ENCODE measurements at places on chromosomes 2 and 18. TPM values are rescaled to one million over a fixed set of nuclear protein-coding genes. Genes with fewer than 3 reads are reported as not detected.
A peak's percentile ranks its signal among the peaks of the same experiment; 100 is the strongest.

The GALNT5 gene
- 11.7 TPM for total RNA-seq

DNA sequence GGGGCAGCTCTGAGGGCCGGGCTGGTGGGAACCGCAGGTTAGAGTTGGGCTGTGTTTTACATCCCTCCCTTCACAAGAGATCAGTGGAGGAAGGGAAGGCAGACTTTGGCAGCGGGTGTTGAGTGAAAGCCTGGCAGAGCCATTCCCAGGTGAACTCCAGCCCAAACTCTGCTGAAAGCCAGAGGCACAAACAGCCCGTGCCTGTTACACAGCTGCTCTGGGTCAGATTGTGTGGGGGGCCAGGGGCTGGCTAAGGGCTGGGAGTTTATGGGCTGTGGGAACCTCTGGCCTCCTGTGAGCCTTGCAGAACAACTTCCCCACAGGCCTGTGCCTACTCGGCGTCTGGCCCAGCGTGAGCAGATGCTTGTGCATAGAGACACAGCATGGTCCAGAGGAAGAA is 286.8 kb downstream of the CLIP4 start:
- no peak for DNase-seq

- no peak for DNase-seq
These were observed 86.8 kb upstream of the CBLN2 start for GRCh38 chr18:72630991-72631390.

DNA sequence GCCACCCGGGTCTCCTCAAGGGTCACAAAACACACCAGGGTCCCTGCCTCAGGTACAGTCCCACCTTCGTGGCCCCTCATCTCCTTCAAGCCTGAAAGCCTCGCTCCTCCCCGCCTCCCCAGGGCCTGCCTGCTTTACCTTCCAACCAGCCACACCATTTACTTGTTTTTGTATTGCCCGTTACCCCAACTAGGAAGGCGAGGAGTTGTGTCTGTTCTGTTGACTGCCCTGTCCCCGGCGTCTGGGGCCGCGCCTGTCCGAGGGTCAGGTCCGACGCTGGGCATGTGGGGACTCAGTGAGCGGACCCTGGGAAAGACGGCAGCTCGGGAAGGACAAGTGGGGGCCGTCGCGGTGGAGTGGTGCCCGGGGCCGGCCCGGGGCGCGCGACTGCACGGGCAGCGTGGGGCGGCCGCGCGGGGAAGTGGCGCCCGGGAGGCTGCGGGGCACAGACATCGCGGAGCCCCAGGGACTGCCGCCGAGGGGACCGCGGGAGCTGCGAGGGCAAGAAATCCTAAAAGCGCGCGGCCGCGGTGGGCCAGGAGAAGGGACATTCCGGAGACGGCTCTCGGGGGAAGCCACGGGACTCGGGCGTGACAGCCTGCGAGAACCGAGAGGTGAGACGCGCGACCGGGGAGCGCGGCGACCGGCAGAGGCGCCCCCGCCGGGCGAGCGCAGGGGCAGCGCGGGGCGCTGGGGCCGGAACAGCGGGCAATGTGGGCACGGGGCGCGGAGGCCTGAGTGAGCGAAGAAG is 797 bp upstream of the GRHL1 start:
- DNase-seq, result peak; percentile 22

The GCG gene
- 0.17 TPM for total RNA-seq

DNA sequence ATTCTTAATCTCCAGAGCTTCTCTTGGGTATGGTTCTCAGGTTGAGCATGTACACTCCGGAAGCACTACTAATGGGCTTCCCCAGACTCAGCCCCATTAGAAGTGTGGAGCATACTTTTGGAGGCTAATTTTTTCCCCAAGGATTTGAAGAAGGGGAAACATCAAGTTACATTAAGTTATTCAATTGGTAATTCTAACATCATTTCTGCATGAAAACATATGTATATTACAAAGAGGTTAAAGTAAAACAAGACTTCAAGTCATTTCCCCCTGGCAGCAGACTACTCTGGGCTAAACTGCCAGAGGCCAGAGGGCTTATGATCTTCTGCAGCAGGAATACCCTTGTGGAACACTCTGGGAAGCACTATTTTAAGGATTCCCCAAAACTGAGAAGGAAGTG is 227.7 kb upstream of the STK17B start:
- no peak for DNase-seq

DNA sequence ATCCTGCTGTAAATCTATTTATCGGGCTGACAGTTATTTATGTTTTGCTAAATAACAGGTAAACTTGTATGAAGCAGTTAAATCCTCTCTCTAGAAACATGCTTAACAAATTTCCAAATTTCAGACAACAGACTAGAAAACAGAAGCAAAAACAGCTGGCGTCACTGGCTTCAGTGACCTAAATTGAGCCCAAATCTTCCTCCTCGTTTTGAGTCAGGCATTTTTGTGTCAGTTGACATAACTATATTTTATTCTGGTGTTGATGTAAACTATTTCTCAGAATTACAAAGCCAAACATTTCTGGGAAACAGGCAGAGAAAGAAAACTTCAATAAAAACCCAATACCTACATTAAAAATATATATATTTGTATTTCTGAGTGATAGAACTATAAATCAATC is 21.7 kb downstream of the RBMS1 start:
- DNase-seq, result no peak

The GPR39 gene
- 12.7 TPM for total RNA-seq

DNA sequence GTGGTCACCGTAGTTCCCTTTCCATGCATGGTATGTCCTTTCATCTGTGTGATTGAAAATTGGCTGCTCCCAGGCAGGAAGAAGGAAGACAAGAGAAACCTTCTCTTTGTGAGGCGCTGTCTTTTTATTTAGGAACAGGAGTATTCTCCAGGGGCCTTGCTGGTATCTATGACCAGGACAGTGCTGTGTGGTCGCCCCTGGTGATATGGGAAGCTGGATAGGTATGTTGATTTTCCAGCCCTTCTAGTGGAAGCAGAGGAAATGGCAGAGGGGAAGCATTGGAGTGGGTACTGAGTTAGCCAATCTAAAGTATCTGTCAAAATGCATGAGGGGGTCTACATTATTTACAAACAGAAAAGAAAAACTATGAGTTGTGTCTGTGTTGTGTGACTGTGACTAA is 226.6 kb downstream of the MTX2 start:
- DNase-seq, result no peak

DNA sequence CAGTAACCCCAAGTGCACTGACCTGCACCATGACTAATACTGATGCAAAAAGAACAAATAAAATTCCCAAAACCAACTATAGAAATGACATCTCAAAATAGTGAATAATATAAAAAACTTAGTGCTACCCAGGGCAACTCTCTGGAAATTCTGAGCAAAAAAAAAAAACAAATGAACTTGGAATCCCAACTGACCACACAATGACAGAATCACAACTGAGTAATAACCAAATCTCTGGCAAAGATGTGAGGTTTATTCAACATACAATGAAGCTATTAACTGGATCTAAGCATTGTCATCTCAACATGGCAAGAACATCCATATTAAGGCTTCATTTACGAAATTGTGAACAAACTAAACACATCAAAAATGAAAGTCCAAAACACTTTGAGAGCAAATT is 22.7 kb downstream of the EXOC6B start:
- DNase-seq, result no peak

Data from mucosa of gallbladder (tissue), 1 donor.